ENCODE measurements at places on chromosomes 5 and 9. TPM values are rescaled to one million over a fixed set of nuclear protein-coding genes. Genes with fewer than 3 reads are reported as not detected.
A peak's percentile ranks its signal among the peaks of the same experiment; 100 is the strongest.

DNA sequence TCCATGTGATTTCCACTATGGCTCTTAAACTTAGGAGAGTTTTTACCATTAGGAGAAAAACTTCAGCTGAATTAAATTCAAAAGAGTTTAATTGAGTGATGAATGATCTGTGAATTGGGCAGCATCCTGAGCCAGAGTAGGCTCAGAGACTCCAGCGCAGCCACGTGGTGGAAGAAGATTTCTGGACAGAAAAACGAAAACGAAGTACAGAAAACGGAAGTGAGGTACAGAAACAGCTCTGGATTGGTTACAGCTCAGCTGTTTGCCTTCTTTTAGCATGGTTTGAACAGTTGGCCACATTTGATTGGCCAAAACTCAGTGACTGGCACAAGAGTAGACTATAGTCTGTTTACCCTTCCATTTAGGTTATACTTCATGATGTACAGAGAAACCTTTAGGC lies 69.2 kb upstream of the PLPP1 start:
- no peaks in the 10 kb centered on the region for H3K27me3 ChIP-seq
- no peaks in the 10 kb centered on the region for H3K36me3 ChIP-seq
- no peak overlapping the region for H3K4me3 ChIP-seq
- peaks cover 30% of the 10 kb centered on the region for H3K4me1 ChIP-seq
- no peak for DNase-seq

DNA sequence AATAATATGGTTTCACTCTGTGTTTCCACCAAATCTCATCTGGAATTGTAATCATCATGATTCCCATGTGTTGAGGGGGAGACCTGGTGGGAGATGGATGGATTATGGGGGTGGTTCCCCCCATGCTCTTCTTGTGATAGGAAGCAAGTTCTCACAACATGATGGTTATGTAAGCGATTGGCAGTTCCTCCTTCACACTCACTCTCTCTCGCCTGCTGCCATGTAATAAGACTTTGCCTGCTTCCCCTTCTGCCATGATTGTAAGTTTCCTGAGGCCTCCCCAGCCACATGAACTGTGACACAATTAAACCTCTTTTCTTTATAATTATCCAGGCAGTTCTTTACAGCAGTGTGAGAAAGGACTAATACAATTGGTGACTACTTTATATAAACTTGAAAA lies 48.4 kb downstream of the PTBP3 start:
- no peak overlapping the region for H3K4me3 ChIP-seq
- H3K27me3 ChIP-seq, result no peaks in the 10 kb centered on the region
- H3K36me3 ChIP-seq, result peaks cover 60% of the 10 kb centered on the region
- no peak overlapping the region for H3K27ac ChIP-seq
- DNase-seq, result no peak

Gene NIM1K
- total RNA-seq, result 3.2 TPM

Gene RLN1
- 1.3 TPM for total RNA-seq

- DNase-seq, result peak; percentile 54
- H3K36me3 ChIP-seq, result no peaks in the 10 kb centered on the region
- H3K27me3 ChIP-seq, result no peaks in the 10 kb centered on the region
- H3K4me1 ChIP-seq, result peaks cover 24% of the 10 kb centered on the region
Measured at GRCh38 chr5:141681695-141682641, at the start of gene ARAP3. TSS of gene ARAP3 (minus strand) at chr5:141682230. CDS start at chr5:141680486, 1,744 bp downstream.

Gene C5orf34
- total RNA-seq, result 10.5 TPM

GRCh38 chr5:138606378-138607064 lies 31.3 kb upstream of the HSPA9 start:
- DNase-seq, result no peak
- H3K4me1 ChIP-seq, result peaks cover 31% of the 10 kb centered on the region
- no peak overlapping the region for H3K4me3 ChIP-seq

GRCh38 chr5:33890131-33891032 lies 1.4 kb downstream of the ADAMTS12 start:
- H3K4me1 ChIP-seq, result peaks cover 6% of the 10 kb centered on the region
- H3K27me3 ChIP-seq, result peaks cover 31% of the 10 kb centered on the region
- H3K4me3 ChIP-seq, result no peak overlapping the region
- DNase-seq, result no peak
- H3K27ac ChIP-seq, result no peak overlapping the region

Gene OTULINL
- 21.1 TPM for total RNA-seq

DNA sequence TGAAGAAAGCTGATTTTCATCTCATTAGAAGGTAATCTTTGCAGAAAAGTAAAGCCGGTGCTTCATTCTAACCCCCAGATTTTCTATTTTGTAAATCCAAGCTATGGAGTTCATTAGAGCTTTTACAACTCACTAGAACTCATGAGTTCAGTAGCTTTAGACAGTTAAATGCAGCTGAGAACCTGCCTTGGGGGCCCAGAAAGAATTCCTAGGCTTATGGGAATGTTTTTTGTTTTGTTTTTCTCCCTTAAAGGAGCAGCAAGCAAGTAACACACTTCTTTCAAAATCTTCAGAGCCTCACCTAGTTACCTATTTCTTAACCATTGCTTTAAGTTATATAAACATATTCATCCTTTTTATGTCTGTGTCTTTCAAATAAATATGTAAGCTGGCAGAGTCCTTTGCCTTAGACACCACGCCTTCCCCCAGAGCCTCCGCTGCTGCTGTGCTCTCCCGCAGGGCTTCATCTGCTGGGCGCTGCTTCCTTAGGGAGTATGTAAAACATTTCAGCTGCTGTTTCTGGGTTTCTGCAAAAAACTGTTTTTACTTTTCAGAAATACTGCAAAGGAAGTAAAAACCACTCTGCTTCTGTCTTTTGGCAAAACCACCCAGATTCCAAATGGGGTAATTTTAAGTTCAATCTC lies 132.9 kb downstream of the CDC42SE2 start:
- H3K4me3 ChIP-seq, result peak overlapping the region; percentile 43
- H3K4me1 ChIP-seq, result peaks cover 71% of the 10 kb centered on the region
- DNase-seq, result no peak

- no peak overlapping the region for H3K4me3 ChIP-seq
- no peaks in the 10 kb centered on the region for H3K4me1 ChIP-seq
- no peaks in the 10 kb centered on the region for H3K36me3 ChIP-seq
- H3K27me3 ChIP-seq, result peaks cover 35% of the 10 kb centered on the region
Measured at GRCh38 chr5:73189871-73190376, 16.9 kb downstream of the TMEM174 start.

DNA sequence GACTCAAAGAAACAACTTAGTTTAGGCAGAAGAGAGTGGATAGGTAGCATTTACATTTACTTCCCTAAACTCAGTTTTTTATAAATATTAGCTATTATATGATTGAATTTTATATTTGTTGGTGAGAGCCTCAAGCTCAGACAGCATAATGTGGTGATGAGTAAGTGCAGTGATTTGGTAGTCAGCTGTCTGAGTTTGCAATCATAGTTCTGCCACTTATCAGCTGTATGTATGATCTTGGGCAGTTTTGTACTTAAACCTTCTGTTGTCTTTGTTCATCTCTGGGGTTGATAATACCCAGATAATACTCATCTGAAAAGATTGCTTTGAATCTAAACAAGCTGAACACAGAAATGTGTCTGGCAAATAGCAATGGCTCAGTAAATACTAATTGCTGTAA lies 108.8 kb downstream of the ANXA1 start:
- no peak for DNase-seq
- H3K4me3 ChIP-seq, result no peak overlapping the region
- no peak overlapping the region for H3K27ac ChIP-seq
- peaks cover 3% of the 10 kb centered on the region for H3K27me3 ChIP-seq
- no peaks in the 10 kb centered on the region for H3K36me3 ChIP-seq

All from activated CD8-positive, alpha-beta T cell treated with anti-CD3 and anti-CD28 coated beads for 36 hours (primary cell).